ENCODE measurements at places on chromosomes 6 and 20.

DNA sequence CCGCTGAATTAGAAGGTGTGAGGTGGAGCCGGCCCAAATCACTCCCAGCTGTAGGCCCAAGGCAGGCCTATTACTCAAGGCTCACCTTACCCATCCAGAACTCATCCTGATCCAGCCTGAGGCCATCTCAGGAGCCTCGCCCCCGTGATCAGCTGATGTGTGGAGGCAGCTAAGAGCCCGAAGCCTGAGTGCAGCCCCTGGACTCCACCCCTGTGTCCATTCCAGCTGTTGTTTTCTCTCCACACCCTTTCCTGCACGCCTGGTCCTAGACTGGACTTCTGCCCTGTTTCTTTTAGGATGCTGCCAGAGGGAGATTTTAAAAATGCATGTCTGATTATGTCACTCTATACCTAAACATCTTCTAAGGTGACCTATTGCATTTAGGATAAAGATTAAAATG lies 124.7 kb upstream of the SUPT3H start:
- no peak for DNase-seq

- no peak for DNase-seq
Measured at GRCh38 chr6:150661216-150662007, 61.7 kb downstream of the PLEKHG1 start.

DNA sequence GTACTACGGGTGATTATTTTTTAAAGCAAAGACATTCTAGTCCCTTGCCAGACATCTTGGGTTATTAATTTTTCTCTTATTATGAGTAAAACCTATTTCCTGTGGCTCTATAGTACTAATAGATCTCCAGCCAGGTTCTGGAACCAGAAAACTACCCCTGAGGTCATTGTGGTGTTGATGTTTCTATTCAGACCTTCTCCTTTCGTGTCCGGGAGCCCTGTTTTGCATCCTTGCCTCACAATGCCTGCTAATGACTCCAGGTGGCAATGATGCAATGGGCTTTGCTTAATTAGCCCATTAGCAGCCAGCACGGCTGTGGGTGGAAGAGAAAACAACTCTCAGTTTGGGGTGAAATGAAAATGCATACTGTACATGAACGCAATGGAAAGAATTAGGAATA lies 62.9 kb upstream of the ARG1 start:
- no peak for DNase-seq

DNA sequence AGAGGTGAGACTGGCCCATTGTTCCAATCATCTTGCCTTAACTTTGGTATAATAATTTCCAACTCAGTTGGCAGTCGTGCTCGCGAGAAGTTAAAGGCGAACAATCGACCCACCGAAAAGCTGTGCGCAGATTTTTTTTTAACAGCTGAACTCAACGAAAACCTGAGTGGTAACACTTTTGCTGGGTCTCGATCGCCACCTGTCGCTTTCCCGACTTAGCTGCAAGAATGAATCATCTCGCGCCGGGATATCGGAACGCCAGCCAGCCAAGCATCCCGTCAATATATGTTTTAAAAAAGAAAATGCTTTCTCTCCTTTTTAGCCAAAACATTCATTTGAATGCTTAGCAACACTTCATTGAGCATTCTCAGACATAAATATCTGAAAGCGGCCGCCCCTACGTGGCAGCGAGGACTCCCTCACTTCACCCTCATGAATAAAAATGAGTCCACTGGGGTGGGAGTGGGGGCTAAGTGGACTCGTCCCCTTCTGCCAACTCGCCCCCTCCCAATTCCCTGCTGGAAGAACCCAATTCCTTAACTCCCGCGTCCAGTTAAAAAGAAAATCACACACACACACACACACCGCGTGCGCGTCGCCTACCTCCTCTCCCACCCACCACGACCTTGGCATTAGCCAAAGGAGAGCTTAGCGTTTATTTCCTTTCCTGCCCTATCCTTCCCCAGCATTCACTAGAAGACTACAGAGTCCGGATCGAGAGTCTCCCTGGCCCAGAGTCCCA lies 1.5 kb downstream of the COL12A1 start:
- DNase-seq: no peak

DNA sequence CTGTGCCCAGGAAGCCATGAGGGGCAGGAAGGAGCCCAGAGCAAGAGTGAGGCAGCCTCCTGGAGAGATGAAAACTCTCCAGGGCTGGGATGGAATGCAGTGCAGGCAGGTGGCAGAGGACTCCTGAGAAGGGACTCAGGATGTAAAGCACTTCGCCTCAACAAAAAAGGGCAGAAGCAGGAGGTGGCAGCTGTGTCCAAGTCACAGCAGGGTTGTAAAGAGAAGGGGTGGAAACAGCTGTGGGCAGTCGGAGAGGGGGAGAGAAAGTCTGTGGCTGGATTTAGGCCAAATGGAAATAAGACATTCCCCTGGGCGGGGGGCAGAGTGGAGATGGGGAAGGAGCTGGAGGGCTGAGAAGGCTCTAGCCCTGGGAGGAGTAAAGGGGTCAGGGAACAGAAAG lies 34.9 kb downstream of the CYP21A2 start:
- DNase-seq: no peak

DNA sequence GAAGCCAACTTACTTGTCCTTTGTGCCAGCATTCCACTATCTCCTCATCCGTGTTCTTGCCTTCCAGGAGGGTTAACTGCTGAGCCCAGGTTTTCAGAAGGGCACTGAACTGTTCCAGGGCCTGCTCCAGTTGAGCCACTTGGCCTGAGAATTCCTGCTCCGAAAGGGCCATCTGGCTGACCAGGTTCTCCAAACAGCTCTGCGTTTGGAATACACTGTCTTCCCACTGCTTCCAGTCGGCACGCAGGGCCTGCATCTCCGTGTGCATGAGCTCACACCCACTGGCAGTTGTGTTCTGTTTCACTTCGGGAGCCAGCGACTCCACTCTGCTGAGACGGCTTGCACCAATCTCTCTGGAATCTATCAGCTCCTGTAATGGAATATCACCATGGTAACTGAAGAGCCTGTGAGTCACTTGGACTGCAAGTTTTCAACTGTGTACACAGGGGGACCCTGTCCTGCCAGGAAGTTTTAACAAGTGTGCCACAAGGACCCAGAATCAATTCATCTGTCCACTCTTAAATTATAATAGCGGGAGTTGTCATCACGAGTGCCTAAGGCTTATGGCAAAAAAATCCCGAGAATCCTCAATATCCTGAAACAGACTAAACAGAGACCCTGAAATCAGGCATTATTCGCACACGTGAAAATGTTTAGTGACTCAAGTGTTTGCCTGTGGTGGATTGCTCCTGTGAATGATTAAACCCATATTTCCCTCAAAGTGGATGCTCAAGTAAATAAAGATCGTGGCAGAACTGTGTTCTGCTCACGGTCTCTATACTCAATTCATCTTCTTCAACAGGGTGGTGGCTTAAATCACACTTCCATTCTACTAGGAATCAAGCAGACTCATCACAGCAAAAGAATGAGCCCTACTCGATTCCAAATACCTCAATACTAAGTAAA lies 255.9 kb downstream of the SYNE1 start:
- DNase-seq: no peak

- no peak for DNase-seq
Measured at GRCh38 chr6:113301651-113302050, 555.5 kb upstream of the MARCKS start.

- DNase-seq: no peak
Measured at GRCh38 chr6:116444092-116444491, 17.1 kb upstream of the CALHM6 start.

- no peak for DNase-seq
Measured at GRCh38 chr20:34891166-34892062, 15.0 kb downstream of the ACSS2 start.

DNA sequence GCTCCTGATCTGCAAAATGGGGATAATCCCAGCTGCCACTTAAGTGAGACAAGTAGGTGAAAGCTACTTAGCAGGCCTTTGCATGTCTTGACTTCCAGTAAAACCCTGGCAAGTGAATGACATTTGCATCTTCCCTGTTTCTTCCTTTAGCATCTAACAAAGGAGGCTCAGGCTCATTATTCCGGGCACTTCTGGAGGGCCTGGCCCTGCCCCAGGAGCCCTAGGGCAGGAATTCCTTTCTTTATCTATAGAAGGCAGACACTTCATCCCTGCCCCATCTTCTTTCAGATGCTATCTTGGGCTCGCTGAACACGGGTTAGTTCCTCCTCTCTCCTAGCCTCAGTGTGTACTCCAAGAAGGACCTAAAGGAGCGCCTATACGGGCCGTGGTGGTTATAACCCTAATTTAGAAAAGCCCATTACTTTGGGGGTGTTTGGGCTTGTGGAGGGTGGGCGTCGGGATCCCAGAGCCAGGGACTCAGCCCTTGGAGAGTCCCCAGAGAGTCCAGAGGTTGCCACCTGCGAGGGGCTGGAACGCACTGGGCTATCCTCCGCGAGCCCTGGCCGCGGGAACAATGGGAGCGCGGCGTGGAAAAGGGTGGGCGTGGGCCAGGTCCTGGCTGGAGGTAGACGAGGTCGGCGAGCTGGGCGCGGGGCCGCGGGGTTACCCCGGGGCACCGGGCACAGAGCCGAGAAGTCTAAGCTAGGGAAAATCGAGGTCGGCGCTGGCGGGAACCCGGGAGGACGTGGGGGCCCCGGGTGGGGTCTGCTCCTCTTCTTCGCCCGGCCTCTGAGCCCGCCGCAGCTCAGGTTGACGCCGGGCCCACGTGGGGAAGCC lies 62.8 kb upstream of the EPB41L1 start:
- DNase-seq: no peak

- DNase-seq: no peak
Measured at GRCh38 chr6:153145591-153145990, 14.5 kb upstream of the RGS17 start.

- DNase-seq: no peak
Measured at GRCh38 chr20:24494460-24494920, 25.1 kb downstream of the SYNDIG1 start.

DNA sequence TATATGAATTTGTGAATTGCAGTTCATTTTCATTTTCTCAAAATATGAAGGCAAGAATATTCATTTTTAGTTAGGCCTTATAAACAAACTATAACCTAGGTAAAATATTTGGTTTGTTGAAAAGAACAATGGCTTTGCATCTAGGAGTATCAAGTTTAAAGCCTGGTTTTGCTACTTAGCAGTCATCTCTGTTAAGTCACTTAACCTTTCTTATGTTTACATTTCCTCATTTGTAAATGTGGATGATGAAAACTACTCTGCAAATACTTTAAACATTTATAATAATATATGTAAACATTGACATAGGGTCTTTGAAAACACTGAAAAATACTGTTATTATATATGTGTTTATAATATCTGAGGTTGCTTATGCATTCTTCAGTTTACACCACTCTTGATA lies 135.5 kb downstream of the CENPW start:
- DNase-seq: no peak

- DNase-seq: no peak
Measured at GRCh38 chr6:121437851-121438651, 2.6 kb downstream of the GJA1 start.

- no peak for DNase-seq
Measured at GRCh38 chr6:139943391-139943790, 568.9 kb upstream of the CITED2 start.

- no peak for DNase-seq
Measured at GRCh38 chr20:60341062-60341461, 382.8 kb downstream of the CDH26 start.

- no peak for DNase-seq
Measured at GRCh38 chr6:26089272-26089671, 2.0 kb downstream of the HFE start.

DNA sequence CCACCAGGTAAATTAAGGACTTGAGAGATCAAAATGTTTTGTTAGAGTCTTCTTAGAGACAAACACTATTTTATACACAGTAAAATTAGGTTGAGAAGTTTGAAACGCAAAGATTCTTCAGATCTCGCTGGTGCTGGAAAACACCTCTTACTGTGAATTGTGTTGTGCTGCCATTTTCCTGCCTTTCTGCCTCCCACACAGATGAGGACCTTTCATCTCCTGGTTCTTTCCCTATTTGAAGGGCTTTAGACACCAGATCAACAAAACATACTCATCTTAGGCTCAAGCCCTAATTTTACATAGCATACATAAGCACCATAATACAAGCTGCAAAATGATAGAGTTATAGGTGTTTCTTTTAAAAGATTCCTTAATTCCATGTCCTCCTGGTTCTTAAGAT lies 18.6 kb downstream of the STAU1 start:
- no peak for DNase-seq

- no peak for DNase-seq
Measured at GRCh38 chr6:168457653-168457934, 16.6 kb downstream of the SMOC2 start.

- no peak for DNase-seq
Measured at GRCh38 chr6:142925575-142926110, 19.3 kb downstream of the HIVEP2 start.

DNA sequence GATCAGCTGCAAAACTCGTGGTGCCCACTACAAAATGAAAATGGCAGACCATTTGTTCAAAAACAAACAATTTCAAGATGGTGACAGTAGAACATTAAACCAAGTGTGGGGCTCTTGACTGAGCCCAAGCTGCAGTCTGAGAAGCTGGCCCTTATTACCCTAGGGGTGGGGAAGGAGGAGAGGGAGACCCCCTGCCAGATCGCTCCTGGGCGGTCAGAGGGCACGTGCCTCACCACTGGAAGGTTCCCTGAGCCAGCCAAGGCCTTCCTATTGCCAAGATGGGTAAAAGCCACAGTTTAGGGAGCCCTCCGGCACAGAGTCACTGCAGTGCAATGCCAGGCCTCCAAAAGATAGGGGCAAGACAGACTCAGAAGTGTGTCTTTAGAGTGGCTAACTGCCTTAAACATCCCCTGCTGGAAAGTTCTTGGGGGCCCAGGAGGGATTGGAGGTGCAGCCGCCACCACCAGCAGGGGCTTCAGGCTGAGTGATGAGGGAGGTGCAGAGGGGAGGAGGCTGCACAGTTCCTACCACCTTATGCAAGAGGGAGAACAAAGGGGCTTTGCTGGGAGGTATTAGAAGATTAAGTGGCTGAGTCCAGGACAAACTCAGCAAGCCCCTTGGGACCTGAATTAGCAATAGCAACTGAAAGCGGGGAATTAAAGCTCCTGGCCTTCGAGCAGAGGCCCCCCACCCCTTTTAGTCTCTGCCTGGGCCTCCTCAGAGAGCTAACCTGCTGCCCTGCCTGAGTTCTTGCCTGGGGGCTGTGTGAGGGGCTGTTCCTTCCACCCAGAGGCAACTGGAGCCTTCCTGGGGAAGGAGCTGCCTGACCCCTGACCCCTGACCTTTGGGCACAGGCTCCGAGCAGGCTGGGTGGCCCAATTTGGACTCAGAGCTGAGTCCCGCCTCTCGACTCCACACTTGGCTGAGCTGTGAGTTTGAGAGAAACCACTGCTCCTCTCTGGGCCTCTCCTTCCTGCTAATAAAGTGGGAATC lies 88.4 kb downstream of the VEGFA start:
- DNase-seq: no peak

DNA sequence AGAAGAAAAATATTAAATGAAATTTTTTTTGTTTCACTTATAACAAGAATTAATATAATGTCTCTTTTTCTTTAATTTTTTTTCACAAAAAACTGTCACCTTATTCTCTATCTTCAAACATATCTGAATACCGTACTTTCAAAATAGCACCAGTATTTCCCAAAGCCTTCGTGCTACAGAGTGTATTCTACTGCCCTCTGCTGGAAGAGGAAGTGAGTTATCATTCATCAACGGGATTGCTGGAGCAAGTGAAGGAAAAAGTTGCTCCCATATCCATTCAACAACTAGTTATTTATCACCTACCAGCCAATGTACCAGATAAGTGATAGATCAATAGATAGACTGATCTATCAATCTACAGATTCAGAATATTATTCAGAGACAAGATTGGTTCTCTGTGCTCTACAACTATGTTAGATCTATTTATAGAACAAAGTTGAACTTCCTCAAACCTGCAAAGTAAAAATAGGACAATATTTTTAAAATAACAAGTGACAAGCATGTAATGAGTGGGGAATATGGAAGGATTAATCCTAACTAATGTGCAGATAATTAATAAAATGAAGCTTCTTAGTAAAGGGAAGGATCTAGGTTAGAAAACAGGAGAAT lies 26.7 kb upstream of the TFAP2B start:
- no peak for DNase-seq

- no peak for DNase-seq
Measured at GRCh38 chr6:28251661-28252008, 434 bp downstream of the ZKSCAN4 start.
